ENCODE measurements at places on chromosomes 3 and 15. TPM values are rescaled to one million over a fixed set of nuclear protein-coding genes. Genes with fewer than 3 reads are reported as not detected.

CATSPER2 gene
- 3.9 TPM for total RNA-seq

SV2B gene
- 0.56 TPM for total RNA-seq

LRRC34 gene
- 0.97 TPM for total RNA-seq

VWA5B2 gene
- 0.40 TPM for total RNA-seq

IL17RD gene
- 6.2 TPM for total RNA-seq

SORD gene
- 112 TPM for total RNA-seq

LSMEM2 gene
- 0.20 TPM for total RNA-seq

NPAP1 gene
- 1.2 TPM for total RNA-seq

NR1I2 gene
- 7.0 TPM for total RNA-seq

BNC1 gene
- 24.3 TPM for total RNA-seq

CCDC80 gene
- total RNA-seq: 27.1 TPM
